ENCODE measurements at places on chromosomes 4 and X.

DNA sequence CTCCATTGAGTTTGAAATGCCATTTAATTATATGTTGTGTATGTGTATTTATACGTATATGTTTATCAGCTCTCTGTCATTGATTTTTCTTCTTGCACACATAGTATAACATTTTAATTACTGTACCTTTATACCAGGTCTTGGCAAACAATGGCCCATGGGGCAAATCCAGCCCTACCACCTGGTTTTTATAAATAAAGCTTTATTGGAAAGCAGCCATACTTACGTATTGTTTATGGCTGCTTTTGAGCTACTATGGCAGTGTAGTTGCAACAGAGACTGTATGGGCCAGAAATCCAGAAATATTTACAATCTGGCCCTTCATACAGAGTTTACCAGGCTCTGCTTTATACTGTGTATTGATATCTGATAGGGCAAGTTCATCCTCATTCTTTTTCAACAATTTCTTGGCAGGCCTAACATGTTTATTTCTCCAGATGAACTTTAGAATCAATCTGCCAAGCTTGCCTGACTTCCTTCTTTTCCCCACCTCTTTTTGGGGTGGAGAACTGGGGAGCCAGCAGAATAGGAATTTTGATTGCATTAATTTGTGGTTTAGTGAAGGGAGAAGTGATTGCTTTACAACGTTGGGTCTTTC lies 15.8 kb downstream of the DCUN1D4 start:
- no peak for DNase-seq

DNA sequence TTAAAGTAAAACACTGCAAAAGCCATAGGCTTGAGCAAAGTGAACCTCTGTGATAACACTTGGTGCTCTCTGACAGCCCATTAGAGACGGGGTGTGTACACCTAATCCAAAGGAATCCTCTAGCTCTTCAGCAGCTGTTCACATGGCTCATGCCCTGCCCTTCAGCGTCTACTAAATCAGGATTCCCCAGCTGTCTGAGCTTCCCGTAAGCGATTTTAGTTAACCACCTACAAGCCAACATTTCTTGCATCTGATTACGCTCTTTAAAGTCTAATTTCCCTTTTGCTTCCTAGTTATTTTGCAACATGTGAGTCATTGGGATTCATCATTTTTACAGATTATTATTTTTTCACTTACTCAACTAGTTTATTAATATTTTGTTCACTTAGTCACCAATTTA lies 6.5 kb downstream of the DMD start:
- DNase-seq, result no peak

DNA sequence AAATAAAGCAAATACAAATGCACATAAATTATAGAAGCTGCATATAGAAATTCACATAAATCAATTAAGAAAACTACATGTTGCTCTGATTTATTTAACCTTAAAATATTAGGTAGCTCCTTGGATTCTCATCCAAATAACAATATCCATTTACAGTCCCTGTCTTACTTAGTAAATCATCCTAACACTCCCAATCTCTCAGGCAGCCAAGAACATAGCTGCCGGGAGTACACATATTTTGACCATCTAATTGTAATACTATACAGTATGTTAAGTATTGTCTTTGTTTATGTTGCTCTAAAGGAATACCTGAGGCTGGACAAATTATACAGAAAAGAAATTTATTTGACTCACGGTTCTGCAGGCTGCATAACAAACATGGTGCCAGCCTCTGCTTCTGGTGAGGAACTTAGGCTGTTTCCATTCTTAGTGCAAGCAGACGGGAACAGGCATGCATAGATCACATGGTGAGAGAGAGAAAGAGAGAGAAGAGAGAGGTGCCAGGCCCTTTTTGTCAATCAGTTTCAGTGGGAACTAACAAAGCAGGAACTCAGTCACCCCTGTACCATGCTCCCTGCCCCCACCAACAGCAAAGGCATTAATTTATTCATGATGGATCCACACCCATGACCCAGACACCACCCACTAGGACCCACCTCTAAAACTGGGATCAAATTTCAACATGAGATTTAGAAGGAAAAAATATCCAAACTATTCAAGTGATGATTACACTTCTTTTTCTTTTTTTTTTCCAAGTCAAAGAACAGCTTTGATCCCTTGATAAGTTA lies 614.8 kb upstream of the TECRL start:
- DNase-seq, result no peak

GRCh38 chr4:79638735-79639134 lies 230.7 kb upstream of the GK2 start:
- no peak for DNase-seq

- no peak for DNase-seq
Measured at GRCh38 chr4:75790024-75790423, 65.6 kb downstream of the USO1 start.

DNA sequence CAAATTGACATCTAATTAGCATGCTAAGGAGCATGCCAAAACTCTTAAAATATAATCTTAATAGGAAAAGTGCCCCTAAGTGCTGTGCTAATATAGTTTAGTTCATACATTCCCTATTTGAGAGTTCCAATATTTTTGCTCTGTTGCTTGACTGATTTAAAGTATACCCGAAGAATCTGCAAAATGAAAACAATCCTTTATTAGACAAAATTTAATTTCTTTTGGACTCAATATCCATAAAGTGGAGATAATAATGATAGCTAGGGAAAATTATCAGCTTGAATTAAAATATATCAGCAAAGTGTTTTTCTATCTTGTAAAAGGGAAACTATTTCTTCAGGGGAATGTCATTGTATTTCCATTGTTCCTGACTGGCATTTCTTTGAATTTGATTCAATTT lies 196.0 kb upstream of the NPY2R start:
- DNase-seq, result no peak

GRCh38 chr4:16337936-16338335 lies 111.7 kb upstream of the TAPT1 start:
- no peak for DNase-seq

DNA sequence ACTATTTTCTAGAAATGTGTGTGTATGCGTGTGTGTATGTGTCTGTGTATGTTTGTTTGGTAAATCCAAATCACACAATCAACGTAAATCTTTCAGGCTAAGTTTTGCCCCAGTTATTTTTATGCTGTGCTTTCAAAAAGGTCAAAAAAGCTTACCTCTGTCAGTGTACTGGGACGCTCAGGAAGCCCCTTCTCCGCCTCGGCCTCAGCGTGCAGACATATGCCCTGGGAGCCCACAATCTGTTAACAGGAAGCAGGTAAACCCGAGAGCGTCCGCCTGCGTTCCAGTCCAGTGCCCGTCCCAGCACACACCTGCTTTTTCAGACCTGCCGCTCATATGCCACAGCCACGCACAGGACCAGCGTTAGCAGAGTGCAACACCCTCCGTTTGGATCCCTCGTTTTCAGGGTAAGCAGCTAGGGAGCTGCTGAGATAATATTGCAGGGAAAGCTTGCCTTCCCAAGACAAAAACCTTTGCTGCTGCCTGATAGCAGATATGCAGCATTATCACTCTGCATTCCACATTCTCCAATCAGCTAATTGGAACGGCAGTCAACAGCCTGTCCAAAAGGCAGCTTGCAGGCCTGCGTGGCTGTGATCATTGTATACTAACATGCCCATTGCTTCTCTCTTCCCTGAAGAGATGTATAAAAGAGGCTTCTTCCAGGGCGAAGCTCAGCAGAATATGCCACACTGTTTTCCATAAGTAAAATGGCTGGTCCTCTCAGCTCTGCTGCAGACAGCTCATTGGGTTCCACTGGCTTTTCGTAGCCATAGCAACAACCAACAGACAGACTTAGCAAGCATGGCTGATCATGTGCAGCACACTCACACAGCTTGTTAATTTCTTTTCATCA lies at the start of gene SORBS2:
SORBS2 (minus strand) TSS at position 686 of the 856 bp plus-strand sequence. CDS start 121,623 bp downstream, outside the sequence.
- DNase-seq, result no peak

DNA sequence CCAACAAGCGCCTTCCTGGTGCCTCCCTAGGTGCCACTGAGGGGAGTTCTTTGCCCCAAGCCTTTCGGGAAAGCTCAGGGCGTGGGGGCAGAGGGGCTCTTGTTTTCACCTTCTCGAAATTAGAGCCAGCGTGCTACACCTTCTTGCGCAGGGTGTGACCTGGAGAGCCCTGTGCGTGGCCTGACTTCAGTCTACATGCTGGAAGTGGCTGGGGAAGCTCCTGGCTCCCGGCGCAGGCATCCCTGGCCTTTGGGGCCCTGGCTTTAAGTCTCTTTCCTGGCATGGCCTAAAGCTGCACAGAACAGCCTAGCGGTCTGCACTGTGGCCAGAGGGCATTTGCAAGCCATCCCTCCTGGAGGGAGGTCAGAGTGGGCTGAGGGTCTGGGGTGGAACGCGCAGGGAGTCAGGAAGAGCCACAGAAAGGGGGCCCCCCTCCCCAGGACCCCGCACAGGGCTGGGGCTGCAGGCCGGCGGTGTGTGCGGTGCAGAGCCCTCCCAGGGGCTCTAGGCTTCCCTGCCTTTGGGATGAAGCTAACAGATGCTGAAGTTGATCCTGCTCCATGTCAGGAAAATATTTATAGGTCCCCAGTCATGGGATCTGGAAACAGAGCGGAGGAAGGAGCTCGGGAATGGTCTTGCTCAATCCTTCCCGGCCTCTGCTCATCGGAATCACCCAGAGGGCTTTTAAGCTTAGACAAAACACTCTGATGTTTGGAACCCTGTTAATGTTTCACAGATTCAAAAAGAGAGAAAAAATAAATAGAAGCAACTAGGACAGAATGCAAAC lies 781 bp upstream of the SPON2 start:
- DNase-seq, result no peak

- no peak for DNase-seq
Measured at GRCh38 chrX:20620306-20620705, 353.6 kb upstream of the RPS6KA3 start.

DNA sequence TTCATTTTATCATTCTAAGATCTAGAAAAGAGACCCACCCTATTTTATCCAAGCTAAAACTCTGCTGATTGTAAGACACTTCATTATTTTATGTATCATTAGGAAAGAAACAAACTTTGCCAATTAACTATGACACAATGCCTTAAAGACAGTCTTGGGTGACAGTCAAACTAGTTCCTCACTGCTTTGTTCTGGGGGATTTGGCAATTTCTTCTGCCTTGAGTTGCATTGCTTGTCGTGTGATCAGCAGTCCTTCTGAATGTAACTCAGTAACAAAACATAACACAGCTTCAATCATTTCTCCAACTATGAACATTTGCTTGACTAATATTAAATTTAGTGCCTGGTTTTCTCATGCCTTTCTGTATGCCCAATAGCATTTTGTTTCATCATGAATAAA lies 577.9 kb upstream of the DIPK2B start:
- no peak for DNase-seq

DNA sequence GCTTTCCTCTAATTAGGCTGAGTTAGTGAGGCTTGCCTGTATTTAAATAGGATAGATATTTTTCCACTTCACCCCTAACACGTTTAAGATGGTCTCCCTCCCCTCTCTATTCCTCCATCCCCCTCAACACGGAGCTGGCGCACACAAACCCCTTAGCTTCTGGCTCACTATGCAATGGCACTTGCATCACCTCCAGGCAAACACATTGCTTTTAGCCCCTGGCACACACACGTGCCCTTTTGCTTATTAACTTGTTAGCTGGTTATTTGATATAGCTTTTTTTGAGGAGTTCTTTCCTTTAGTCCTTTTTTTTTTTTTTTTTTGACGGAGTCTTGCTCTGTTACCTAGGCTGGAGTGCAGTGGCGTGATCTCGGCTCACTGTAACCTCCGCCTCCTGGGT lies 94.3 kb downstream of the HDAC8 start:
- no peak for DNase-seq

GRCh38 chrX:106862972-106863688 lies 40.0 kb downstream of the RIPPLY1 start:
- DNase-seq, result no peak

GRCh38 chr4:113116414-113117357 lies 67.2 kb downstream of the ANK2 start:
- DNase-seq, result no peak

- no peak for DNase-seq
Measured at GRCh38 chrX:136679531-136679930, 31.6 kb downstream of the CD40LG start.

GRCh38 chr4:147704846-147705245 lies 20.9 kb upstream of the PRMT9 start:
- no peak for DNase-seq

DNA sequence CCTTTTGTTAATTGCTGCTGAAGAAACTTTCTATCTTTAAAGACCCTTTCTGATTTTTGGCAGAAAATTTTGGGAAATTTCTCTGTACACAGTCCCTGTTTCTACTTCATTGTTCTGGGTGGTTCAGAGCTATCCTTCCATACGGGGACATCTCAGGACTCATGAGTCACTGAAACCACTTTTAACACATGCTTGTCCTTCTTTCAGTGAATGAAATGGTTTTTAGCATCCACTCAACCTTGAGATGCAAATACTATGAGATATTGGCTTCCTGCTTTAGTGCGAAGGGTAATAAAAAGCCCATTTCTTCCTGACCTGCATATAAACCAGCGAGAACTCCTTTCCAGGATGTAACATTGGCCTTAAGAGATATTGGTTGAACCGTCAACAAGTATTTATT lies 158.0 kb downstream of the REPS2 start:
- DNase-seq, result no peak

DNA sequence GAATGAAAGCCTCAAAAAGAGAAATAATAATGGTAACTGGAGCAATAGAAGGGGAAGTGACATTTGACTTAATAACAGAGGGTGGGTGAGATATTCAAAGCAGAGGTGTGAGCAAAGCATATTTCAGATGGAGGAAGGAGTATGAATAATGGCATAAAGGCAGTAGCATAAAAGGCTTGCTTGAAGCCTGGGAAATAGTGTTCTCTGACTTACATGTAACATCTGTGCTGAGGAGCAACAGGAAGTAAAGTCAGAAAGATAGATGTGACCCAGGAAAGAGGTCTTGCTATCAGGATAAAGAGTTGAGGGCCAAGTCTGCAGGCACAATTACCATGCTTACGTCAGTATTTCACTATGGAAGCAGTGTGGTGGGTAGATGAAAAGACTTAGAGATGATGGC lies 28.4 kb downstream of the ATP10D start:
- DNase-seq, result no peak

DNA sequence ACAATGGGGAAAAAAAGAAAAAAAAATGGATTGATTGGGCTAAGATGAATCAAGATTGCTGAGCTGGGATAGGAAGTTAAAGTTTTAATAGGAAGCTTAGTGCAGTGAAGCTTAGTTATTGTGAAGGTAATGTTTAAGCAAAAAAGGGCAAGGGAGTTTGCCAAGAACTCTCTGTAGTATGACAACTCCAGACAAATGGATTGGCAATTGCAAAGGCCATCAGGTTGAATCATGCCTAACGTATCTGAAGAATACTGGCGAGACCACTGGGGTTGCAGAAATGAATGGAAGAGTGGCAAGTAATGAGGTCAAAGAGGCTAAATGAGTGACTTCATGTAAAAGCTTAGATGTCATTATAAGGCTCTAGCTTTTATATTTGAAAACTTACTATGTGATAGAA lies 1654.0 kb downstream of the PCDH7 start:
- DNase-seq, result no peak
